Activated T-cell treated with anti-CD3 and anti-CD28 coated beads for 1 hour (primary cell): ENCODE measurements at places on chromosomes 1 and 21.
A peak's percentile ranks its signal among the peaks of the same experiment; 100 is the strongest.

GRCh38 chr1:237223419-237223818 is 181.4 kb downstream of the RYR2 start:
- DNase-seq: no peak

- DNase-seq: peak; percentile 83
Observed at GRCh38 chr1:59814180-59814900, 409 bp upstream of the HOOK1 start.

DNA sequence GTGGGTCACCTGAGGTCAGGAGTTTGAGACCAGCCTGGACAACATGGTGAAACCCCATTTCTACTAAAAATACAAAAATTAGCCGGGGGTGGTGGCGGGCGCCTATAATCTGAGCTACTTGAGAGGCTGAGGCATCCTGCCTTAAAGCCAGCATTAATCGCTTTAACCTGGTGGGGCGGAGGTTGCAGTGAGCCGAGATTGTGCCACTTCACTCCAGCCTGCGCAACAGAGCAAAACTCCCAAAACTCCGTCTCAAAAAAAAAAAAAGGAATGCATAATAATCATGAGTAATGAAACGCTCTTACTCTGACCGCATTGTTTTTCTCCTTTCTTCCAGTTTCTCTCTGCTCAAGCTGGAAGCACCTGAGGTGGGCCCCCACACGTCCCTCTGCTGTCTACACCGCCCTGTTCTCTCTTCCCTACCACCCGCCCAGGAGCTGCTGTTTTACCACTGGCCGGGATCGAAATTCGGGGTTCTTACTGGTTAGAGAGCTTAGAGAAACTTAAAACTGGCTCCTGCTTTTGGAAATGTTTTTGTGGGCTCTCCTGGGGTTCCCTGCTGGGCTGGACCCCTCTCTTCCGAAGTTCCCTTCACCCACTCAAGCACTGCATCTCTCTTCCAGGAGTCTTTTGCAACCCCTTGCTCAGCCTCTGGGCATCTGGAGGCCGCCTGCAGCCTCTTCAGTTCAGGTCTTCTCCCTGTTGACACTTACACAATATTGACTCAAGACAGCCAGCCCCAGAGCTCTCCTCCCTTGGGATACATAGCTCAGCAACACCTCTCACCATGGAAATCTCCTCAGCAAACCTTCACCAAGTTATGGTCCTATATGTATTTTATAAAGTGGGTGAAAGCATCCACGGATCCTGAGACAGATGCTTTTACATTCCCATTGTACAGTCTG is 62.5 kb downstream of the FAM163A start:
- DNase-seq: no peak

DNA sequence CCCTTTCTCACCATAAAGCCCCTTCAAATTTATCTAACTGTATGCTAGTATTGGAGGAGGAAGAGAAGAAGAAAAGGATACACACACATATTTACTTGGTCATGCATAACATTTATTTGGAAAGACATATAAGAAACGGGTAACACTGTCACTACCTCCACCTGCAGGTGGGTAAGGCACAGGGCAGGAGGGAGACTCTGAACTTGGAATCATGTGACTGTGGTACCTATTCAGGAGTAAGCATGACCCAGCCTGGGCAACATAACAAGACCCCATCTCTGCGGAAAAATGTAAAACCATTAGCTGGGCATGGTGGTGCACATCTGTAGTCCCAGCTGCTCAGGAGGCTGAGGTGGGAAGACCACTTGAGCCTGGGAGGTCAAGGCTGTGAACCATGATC is 1.4 kb upstream of the PADI6 start:
- no peak for DNase-seq

GRCh38 chr1:10250663-10251062 is 40.3 kb downstream of the KIF1B start:
- no peak for DNase-seq

- DNase-seq: no peak
Observed at GRCh38 chr21:44449473-44450363, 5.6 kb upstream of the LRRC3 start.

- DNase-seq: no peak
Observed at GRCh38 chr1:214953901-214954616, 128.5 kb upstream of the KCNK2 start.
